ENCODE measurements at places on chromosomes 2 and 18.
A peak's percentile ranks its signal among the peaks of the same experiment; 100 is the strongest.

DNA sequence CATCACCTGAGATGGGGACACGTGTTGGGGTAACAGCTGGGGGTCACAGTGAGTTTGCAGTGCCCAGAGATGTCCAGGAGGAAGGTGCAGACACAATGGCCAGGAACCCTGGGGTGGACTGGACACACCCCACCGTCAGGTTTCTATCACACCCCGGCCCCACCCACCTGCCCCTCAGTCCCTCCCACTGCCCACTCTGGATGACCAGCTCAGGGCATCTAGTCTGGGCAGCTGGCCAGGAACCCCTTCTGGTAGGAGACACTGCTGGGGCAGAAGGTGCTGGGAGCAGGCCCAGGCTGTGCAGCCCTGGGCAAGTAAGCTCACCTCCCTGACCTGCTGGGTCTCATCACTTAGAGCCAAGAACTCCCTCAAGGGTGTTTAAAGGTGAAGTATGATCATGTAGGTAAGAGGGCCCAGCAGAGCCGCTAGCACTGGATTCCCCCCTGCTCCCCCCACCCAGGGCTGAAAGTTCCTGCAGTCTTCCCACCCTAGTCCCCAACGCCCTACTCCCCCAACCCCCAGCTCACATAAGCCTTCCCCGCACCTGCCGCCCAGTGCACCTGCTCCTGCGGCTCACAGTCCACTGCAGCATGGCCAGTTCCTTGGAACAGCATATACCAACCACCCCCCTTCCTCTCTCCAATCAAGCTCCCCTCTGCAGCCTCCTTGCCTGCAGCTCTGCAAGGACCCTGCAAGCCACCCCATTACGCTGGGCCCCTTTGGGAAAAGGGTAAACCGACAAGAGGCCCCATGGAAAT, 17.3 kb downstream of the BIN1 start:
- no peak for DNase-seq

DNA sequence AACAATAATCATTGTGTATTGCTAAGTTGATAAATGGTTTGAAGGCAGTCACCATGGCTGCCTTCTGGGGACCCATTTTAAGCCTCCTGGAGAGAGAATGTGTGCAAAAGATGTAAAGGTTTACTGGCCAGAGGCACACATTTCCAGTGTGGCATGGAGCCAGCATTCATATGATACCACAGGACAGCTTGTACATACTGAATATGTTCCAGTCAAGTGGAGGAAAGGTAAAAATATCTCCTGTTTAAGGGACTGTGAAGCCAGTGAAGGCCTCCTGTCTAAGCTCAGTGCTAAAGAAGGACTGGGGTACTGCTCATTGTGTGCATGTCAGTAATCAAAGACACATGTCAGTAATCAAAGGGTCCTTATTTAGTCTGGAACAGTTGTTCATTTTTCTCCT, 119.2 kb downstream of the BABAM2 start:
- DNase-seq, result peak; percentile 20

- peak; percentile 72 for DNase-seq
These were observed 62.9 kb downstream of the MTHFD2 start for GRCh38 chr2:74261204-74261864.

- DNase-seq, result no peak
These were observed 597 bp upstream of the TEKT4 start for GRCh38 chr2:94870440-94871225.

- DNase-seq, result no peak
These were observed 20.5 kb downstream of the RMP24 start for GRCh38 chr18:35993013-35993412.

GRCh38 chr18:56189615-56190014, 448.8 kb downstream of the TXNL1 start:
- no peak for DNase-seq

DNA sequence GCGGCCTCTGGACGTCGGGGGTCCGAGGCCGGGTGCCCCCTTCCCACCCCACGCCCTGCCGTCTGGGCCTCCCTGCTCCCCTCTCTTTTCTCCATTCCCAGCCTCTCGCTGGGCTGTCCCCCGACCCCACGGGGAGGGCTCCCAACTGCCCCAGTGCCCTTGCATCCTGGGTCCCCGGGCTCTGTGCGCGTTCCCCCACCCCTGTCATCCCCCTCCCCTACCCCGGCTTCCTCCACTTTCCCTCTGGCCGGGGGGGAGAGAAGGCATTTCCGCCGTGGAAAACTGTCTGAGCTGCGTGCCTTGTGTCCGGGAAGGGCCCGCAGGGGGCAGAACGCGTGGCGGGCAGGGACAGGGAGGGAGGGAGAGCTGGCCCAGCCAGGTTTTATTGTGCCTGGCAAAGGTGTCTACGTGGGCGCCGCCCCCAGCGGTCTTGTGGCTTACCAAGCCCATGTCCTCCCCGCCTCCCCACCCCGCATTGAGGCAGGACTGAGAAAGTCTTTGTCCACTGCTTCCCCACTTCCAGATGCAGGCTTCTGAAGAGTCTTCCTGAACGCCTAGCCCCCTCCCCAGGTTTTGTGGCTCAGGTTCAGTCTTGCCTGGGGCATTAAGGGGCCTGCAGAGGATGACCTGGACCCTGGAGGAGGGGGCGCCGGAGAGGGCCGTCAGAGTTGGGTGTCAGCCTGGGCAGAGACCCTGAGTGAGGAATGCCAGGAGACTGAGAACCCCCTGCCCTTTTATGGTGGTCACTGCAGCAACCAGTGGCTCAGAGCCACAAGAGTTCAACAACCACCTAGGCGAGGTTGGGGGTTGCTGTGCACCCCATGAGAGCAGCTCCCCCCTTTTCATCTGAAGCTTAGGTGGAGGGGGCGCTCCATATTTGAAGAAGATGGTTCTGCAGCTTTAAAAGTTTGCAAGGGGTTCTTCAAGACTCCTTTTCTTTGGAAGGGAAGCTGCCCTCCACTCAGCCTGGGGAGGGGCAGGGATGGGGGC, 1.3 kb downstream of the ITM2C start:
- DNase-seq, result peak; percentile 52

GRCh38 chr18:48885266-48885923, 65.4 kb downstream of the SMAD7 start:
- no peak for DNase-seq

DNA sequence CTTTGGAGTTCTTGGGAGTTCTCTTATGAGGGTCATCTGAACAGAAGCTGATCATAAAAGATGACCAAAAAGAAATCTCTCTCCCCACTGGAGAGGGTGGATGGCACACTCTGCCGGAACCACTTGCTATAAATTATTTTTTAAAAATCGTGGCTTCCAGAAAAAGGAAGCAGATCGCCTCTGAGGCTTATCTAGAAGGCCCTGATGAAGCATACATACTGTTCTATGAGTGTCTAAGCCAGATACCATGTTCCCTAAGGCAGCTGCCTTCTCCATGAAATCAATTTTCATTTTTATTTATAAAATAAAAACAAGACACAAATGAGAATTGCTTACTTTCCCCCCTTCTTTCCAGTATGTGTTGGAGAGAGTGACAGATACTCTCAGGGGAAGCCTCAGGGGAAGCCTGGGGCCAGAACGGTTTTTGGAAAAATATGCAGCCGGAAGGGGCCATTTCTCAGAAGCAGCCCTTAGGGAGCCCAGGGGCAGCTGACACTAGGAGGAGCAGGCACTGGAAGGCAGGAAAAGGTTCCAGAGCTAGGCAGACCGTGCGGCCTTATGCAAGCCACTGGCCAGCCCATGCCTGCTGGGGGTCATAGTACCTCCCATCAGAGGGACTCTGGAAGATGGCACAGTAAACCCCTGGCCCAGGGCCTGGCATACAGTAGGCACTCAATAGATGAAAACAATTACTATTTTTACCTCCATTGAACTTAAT, 130.6 kb downstream of the CABLES1 start:
- no peak for DNase-seq

DNA sequence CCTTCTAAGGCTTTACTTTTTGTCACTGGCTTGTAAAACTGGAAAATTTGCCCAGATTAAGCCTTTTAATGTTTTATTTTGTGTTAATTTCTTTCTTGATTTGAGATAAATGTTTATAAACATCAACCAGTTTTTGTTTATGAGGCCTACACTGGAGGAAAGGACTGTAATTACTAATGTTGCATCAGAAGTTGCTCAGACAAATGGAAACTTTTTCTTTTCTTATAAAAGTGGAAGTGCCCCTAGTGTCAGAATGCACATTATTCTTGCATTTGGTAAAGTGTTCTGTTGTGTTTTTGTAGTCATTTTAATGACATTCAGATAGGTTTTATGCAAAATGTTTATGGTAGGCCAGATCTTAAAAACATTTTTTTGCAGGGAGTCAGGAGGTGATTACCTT, 25.3 kb downstream of the LCLAT1 start:
- DNase-seq, result peak; percentile 62

DNA sequence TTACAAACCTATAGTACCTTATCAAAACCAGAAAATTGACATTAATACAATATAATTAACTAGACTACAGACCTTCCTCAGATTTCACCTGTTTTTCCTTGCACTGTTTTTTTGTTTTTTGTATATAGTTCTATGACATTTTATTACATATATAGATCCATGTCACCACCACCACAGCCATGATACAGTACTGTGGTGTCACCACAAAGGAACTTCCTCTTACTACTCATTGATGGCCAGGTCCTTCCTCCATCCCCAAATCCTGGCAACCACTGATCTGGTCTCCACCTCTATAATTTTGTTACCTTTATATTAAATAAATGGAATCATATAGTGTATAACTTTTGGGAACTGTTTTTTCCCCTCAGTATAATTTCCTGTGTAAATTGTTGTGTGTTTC, 19.4 kb upstream of the ATP6V1B1 start:
- DNase-seq, result no peak

GRCh38 chr2:58261209-58261608, 20.1 kb upstream of the FANCL start:
- DNase-seq, result no peak

GRCh38 chr2:105890111-105890510, 145.4 kb downstream of the NCK2 start:
- DNase-seq, result no peak

DNA sequence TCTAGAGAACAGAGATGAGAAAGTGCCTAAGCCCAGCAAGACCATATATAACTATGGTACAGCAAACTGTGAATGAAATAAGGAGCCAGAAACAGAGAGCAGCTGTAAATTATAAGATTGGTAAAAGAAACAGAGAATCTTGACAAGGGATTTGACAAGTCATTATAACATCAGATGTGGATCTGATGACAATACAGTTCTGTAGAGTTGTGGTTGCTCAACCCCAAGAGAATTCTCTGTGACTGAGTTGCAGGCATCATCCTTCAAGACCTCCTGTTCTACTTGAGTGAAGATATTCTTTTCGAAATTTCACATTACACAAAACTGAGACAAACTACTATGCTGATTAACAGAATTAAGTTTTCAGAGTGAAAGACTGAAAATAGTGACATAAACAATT, 343.1 kb upstream of the SLC39A10 start:
- no peak for DNase-seq

DNA sequence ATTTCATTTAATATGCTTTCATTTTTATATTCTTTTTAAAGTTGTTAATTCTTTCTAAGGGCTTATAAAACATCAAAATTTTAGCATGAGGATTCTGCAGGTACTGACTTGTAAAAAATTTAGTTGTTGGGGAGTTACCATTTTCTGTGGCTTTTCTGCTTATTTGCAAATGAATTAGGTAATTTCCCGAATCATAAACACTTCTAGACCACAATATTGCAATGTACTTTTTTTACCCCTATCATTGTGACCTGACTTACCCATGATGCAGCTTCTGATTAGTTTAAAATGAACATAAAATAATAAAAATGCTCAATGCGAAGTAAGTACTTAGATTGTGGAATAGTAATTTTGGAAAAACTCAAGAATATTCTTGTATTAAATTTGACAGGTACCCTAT, 11.4 kb downstream of the ARL6IP6 start:
- DNase-seq, result no peak

DNA sequence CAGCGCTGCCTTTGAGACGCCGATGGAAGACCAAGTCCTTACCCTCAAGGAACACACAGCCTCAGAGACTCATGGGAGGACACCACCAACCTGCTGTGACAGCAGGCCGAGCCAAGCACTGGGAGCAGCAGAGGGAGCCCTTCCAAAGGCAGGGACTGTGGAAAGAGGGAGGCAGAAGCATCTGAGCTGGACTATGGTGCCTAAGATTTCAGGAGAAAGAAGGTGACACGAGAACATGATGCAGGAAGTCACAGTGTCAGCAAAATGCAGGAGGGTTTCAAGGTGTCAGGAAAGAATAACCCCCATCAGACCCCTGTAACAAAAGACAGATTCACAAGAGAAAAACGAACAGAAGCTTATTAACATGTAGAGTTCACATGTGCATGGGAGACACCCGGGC, 24.2 kb upstream of the COX7A2L start:
- peak; percentile 23 for DNase-seq

- DNase-seq, result no peak
These were observed 1.3 kb upstream of the OTOF start for GRCh38 chr2:26479131-26479788.

- DNase-seq, result no peak
These were observed 24.9 kb downstream of the CCNT2 start for GRCh38 chr2:134943540-134943939.

GRCh38 chr2:26068602-26069298, 34.9 kb downstream of the RAB10 start:
- DNase-seq, result peak; percentile 75

DNA sequence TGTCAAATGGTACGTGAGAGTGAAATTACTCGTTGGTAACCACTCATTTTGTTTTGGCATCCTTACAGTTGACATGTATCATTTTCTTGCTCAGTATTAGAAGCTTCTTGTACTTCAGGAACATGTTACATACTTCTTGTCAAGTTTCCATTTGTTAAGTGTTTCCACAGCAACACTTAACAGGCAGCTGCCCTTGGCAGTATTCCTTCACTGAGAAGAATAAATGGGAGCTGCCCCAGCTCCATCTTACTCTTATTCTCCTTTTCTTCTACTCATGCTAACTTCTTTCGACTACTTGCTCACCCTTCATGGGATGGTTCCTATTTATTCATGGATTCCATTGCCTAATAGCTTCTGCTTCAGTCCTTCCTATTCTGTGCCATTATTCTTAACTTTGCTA, 60.1 kb upstream of the TUBA3E start:
- DNase-seq, result no peak

GRCh38 chr2:234995332-234996068, 43.7 kb downstream of the SH3BP4 start:
- DNase-seq, result no peak

GRCh38 chr2:144679942-144680341, 160.0 kb upstream of the ZEB2 start:
- DNase-seq, result no peak

DNA sequence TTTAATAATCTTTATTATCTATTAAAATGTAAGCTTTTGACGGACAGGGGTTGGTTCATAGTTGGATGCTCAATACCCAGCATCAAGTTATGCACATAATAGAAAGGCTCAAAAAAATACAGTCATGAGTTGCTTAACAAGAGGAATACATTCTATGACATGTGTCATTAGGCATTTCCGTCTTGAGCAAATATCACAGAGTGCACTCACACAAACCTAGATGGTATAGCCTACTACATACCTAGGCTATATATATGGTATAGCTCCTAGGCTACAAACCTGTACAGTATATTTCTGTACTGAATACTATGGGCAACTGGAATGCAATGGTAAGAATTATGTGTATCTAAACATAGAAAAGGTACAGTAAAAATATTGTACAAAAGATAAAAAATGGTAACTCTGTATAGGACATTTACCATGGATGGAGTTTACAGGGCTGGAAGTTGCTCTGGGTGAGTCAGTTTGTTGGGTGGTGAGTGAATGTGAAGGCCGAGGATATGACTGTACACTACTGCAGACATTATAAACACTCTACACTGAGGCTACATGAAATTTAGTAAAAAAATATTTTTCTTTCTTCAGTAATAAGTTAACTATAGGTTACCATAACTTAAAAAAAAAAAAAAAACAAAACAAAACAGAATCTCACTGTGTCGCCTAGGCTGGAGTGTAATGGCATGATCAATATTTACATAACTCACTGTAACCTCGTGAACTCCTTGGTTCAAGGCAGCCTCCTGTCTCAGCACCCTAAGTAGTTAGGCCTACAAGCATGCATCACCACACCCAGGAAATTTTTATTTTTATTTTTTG, 201.2 kb downstream of the NBAS start:
- DNase-seq, result peak; percentile 62
